ENCODE measurements at places on chromosomes 2 and 18.
A peak's percentile ranks its signal among the peaks of the same experiment; 100 is the strongest.

GRCh38 chr18:25457601-25458000 is 105.6 kb upstream of the ZNF521 start:
- no peak for DNase-seq

GRCh38 chr2:234981197-234982095 is 29.6 kb downstream of the SH3BP4 start:
- no peak for DNase-seq

DNA sequence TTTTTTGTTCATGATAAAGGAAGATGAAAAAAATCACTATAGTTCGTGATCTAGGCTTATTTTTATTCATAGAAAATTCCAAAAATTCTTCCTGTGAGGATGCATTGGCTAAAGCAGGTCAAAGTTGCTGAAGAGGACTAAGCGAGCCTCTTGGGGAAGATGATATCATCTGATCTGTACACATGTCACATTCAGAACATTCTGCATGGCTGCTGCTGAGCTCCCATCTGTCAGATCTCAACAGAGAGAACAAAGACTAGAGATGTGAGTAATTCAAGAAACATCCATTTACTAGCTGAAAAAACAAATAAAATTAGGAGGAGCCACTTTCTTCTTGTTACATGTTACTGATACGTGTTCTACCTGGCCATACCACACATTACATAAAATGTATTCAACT is 518.6 kb upstream of the FSIP2 start:
- DNase-seq: no peak

DNA sequence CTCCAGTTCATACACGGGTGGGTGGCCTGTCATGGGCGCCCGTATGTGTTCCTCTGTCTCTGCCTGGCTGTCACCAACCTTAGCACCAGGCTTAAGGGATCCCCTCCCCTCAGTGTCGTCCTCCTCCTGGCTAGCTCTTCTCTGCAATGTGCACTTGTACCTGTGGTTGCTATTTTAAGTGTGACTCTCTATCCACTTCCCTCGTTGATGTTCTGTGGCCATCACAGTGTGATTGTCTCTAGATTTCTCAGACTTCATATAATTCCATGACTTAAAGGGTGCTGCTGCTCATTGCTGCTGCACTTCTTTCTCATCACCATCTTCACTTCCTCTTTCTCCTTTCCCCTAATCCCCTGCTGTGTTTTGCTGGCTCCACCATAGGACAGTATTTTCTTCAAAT is 143.4 kb downstream of the EML6 start:
- no peak for DNase-seq

- DNase-seq: no peak
Observed at GRCh38 chr2:156083763-156084493, 248.6 kb downstream of the NR4A2 start.

DNA sequence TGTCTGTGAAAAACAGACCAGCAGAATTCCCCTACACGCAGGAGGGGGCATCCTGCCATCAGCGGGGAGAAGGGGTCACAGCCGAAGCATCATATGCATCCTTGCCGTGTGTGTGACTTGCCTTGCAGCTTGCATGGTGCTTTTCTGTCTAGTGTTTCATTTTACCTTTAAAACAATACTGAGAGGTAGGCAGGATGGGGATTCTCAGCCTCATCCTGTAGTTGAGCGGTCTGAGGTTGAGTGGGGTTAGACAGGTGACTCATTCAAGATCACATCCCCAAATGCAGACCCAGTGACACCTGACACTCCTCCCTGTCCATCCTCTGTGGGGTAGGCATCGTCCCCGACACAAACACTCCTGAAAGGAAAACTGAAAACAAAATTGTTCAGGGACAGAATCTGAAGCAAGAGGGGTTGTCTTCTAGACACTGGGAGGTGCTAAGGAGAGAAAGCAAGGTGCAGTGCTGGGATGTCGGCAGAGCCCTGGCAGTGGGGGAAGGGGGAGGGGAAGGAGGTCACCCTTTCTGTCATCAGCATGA is 7.9 kb downstream of the ARL4C start:
- no peak for DNase-seq

DNA sequence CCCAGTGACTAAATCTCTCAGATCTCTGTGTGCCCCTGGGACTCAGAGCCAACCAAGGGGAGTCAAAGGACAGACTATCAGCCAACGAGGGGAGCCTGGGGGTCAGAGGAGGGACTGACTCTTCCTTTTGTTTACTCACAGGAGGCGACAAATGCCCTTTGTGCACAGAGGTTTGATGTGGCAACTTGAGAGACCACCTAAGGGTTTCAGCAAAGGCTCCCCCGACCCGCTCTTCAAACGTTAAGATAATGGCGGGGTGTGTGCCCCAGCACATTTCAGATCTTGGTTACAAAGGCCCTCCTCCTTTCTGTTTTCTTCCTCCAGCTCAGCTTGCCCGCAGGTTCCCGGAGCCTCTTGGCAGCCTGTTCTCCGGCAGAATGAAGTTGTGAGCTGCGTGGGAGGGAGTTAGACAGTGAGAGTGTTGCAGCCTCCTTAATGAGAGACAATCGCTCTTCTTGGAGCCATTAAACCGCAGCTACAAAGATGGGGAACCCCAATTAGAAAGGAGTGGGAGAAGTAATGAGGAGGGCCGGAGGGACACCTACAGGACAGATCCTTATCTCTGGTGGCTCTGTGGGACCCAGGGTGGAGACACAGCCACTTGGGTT is 76.2 kb downstream of the KIAA2012 start:
- no peak for DNase-seq

DNA sequence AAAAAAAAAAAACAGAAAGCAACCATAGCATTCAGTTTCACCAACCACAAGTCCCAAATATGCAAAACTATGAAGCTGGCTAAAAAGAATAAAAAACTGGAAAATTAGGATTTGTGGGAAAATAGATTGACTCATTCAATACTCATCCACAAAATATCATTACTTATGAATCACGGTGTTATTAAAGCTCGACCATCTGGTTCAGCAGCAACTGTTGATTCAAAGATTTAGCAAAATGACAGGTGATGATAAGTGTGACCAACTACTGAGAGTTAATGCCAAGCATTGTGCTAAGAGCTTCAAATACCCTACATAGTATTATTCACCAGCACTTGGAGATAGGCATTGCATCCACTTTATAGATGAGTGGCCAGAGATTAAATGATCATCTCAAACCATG is 26.2 kb upstream of the XDH start:
- no peak for DNase-seq

- no peak for DNase-seq
Observed at GRCh38 chr2:162890690-162891311, 52.2 kb upstream of the KCNH7 start.

- no peak for DNase-seq
Observed at GRCh38 chr2:9211496-9211895, 4.9 kb downstream of the ASAP2 start.

DNA sequence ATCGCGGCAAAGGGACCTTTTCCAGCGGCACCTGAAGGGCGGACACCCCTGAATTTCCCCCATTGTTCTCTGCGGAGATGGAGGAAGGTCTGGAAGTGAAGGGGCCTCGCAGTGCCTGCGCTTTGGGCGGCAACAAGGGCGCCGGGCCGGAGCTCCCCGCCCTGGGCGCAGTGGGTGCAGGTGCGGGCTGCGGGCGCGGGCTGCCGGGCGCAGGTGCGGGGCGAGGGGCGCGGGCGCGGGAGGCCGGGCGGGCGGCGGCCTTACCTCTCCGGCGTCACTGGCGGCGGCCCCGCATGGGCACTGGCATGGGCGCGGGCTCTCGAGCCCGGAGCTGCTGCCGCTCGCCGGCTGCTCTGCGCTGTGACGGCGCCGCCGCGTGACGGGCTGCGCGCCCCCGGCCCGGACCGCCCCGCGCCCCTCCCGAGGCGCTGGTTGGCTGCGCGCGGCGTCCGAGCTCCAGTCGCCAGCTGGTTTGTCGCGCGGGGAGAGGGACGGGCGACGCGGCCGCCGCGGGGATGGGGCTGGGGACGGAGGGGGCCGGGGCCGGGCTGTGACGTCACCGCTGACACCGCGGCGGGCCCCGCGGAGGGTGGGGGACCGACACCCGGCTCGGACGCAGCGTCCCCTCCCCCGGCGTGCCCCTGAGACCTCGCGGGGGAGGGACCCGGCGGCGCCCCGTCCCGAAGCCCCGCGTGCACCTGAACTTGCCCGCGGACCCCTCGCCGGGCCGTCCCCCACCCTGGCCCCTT is at the start of gene KIF1A:
KIF1A (minus strand) TSS at position 362 of the 749 bp plus-strand sequence. CDS start 22,467 bp downstream, outside the sequence.
- DNase-seq: no peak

- no peak for DNase-seq
Observed at GRCh38 chr2:201881741-201882140, 75.4 kb downstream of the CDK15 start.

DNA sequence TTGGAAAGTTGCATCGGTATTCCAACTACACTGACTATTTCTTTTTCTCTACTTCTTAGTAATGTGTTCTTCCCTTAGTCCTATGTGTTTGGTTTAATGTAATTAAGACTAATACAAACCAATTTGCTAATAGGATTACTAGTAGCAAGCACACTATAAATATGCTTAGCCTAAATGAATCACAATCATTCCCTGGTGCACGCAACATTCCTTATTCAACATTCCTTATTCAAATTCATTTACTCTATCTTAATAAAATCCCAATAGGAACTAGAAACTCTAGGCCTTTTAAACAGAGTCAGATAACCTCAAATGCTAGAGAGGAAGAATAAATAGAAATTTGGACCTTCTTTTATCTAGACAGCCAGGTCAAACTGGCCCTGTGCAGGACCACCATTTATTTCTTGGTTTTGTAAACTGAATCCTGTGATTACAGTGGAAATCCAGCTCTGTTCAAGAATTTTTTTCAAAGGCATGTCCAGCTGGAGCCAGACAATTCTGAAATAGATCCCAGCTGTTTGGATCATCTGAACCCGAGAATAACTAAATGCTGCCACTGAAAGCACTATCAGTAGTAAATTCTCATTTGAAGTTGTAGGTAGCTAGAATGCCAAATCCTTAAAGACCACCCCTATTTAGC is 103.1 kb downstream of the PPP1R1C start:
- no peak for DNase-seq

DNA sequence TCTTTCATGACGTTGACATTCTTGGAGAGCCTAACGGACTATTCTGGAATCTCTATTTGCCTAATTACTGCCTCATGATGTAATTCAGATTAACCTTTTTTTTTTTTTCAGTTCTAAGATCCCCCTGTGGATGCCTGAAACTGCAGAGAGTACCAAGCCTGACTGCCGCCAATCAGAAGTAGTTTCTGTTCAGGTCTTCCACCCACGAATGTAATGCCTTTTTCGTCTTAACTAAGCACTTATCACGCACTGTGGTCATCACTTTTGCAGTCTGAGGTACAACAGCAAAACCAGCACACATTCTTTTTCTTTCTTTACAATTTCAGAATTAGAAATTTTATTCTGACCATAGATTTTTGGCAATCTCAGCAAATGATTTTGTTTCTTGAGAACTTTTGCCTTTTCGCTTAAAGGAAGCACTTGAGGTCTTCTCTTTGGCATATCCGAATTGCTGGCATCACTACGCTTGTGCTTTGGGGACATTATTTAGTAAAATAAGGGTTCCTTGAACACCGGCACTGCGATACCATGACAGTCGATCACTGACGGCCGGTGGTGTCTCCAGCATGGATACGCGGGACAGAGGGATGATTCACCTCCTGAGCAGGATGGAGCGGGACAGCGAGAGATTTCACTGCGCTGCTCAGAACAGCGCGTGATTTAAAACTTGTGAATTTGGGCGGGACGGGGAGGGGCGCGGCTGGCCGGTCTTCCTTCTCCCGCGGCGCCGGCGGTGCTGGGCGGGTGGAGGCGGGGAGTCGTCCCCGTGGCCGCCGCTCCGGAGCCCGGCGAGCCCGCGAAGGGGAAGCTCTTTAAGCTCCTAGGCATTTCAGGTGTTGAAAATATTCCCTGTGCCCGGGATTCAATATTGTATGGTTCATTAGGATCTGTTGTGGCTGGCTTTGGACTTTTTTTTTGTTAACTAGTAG is 32.0 kb upstream of the GPR55 start:
- peak; percentile 48 for DNase-seq

- DNase-seq: no peak
Observed at GRCh38 chr2:222846003-222846402, 14.8 kb upstream of the ACSL3 start.

DNA sequence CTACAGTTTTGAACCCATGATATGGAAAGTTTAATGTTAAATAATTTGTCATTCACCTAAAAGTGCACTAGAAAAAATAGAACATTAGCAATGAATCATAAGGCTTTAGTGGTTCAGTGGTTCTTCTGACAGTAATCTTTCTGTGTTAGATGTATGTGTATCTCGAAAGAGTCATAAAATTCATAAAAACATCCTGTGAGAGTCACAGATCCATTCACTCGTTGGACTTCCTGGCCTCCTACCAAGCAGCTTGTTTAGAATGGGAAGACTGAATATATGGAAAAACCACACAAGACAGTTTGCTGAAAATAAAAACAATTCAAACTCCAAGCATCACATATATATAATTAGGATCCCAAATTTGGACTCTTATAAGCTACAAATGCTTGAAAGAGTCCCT is 34.8 kb downstream of the ADNP2 start:
- no peak for DNase-seq

- no peak for DNase-seq
Observed at GRCh38 chr2:71630454-71631328, 177.3 kb downstream of the DYSF start.

- no peak for DNase-seq
Observed at GRCh38 chr2:47189635-47190034, 34.5 kb upstream of the STPG4 start.

- DNase-seq: no peak
Observed at GRCh38 chr2:179106676-179107428, 56.9 kb upstream of the CCDC141 start.

DNA sequence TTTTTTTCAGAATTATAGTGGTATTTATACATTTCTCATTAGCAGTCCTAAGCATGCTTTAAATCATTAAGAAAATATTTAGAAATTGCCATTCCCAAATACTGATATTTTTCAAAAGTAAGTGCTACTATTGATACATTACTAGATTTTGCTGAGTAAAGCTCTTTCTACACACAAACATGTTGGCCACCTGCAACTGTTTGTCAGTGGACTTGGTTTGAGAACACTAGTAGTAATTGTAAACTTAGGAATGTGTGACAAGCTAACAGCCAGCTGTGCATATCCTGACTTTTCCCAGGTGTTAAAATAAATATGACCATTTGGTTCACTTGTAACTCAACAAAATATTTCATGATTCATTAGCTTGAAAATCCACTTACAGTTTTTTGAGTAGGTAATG is 103.1 kb downstream of the MSTN start:
- no peak for DNase-seq

DNA sequence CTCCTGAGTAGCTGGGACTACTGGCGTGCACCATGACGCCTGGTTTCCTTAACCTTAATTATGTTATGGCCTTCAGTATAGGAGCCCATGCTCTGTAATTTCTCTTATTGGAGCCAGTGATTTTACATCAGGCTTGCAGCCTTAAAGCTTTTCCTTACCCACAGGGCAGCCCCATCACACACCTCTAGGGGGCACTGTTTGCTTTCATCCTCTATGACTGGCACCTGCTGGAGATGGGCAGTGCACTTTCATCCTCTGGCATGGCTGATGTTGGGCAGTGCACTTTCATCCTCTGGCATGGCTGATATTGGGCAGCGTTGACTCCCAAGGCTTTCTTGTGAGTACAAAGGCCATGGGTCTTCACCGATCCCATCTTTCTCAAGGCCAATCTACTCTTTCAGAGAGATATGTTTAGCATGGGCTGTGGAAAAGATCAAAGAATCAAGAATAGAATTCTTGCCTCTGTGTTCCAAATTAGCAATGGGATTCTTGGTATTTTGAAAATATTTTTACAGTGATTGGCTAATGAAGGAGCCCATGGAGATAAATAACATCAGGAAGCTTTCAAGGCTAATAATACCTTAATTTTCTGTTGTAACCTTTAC is 80.7 kb upstream of the MEX3C start:
- no peak for DNase-seq

GRCh38 chr2:10750610-10751009 is 29.2 kb downstream of the ATP6V1C2 start:
- no peak for DNase-seq
